ENCODE measurements at places on chromosomes 5 and 9.

DNA sequence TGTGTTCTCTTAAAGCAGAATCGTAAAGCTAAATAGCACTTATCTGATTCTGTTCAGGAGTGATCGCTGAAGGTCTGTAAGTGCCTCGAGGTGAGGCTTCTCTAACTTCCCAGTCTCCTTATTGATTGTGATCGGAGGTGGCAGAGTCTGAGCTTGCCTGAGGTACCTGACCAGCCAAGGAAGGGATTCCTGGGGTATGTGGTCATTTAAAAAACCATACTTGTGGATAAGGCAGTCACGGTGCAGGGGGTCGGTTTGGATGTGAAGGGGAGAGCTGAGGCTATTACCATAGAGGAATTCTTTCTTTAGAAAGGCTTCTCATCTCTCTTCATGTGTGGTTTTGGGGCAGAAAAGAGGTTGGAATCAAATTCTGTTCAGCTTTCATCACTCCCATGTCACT, 193.7 kb downstream of the TLE4 start:
- no peak for DNase-seq

GRCh38 chr5:6905883-6906282, 192.7 kb downstream of the TENT4A start:
- DNase-seq: peak; percentile 22

DNA sequence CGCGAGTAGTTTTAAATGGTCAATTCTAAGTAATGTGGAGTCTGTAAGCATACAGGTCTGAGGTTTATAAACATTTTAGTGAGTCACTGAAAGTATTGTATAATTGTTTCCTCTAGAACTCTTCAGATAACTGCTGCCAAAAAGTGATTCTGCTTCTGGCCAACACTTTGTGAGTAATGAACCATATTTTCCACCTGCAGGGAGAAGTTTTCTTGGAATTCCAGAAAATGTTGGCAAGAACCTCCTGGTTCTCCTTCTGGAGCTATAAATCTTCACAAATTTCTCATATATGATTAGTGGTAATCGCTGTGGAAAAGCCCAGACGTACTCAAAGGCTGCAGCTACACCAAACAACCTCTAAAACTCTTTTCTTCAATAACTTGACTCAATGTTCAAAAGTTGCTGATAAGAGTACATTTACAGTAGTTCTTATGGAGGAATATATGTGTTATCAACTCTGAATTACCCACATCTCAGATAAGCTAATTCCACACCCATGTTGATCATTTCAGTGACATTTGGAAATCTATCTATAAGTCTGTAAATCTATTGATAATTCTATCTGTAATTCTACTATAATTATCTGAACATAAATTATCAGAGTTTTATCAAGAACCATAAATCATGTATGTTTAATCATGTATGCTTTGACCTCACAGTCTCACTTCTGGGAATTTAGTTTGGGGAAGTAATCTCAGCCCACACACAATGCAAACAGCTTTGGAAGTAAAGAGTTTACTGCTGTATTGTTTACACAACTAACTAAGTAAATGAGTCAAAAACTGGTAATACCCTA, 74.1 kb downstream of the FNBP1 start:
- DNase-seq: peak; percentile 87

DNA sequence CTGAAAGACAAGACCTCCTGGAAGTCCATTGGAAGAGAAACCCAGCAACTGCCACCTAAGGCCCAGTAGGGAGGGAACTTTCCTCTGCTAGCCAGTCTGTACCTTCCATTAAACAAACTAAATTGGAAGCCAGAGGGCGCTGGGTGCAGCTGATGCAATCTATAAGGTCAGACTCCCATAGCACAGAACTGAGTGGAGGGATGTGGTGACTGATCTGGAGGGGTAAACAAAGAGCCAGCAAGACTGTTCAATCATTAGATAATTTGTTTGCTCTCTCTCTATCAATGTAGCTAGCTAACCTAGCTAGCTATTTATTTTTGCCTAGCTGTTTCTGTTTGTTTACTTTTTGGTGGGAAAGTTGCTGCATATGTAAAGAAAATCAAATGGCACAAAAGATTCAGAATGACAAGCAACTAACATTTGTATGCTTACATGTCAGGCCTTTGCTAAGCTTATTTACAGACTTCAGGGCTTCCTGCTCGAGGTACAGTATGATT, 291.8 kb upstream of the DAB2 start:
- peak; percentile 75 for DNase-seq

DNA sequence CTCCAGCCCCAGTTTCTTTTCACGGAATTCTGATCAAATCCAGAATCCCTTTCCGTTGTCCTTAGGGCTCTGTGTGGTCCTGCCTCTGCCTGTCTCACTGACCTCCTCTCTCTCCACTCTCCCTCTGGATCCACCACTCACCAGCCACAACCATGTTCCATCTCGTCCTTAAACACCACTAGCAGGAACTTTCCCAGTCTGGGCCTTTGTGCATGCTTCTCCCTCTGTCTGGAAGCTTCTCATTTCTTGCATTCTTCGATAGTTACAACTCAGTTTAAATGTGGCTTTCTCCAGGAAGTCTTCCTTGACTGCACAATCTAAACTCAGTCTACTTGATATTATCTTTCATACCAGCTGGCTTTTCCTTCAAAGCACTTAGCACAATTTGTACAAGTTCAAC, 117.7 kb upstream of the MSX2 start:
- DNase-seq: no peak

DNA sequence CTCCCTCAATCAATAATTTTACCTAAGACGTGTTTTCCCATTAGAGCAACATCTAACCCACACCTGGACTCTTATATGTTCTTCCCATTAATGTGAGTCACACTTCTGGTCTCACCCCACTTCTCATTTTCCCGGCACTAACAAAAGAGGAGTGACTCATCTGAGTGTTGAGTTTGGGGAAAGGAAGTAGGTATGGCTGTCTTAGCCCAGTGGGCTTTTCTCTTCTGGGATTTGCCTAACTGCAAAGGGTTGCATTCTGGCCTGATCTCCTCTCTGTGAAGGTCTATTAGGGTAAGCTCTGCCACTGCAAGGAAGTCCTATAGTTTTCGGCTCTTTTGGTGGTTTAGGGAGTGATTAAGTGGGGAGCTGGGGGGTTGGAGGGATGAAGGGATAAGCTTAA, 195.6 kb downstream of the KIAA0825 start:
- peak; percentile 93 for DNase-seq

GRCh38 chr9:85685081-85685480, 56.7 kb downstream of the AGTPBP1 start:
- no peak for DNase-seq

DNA sequence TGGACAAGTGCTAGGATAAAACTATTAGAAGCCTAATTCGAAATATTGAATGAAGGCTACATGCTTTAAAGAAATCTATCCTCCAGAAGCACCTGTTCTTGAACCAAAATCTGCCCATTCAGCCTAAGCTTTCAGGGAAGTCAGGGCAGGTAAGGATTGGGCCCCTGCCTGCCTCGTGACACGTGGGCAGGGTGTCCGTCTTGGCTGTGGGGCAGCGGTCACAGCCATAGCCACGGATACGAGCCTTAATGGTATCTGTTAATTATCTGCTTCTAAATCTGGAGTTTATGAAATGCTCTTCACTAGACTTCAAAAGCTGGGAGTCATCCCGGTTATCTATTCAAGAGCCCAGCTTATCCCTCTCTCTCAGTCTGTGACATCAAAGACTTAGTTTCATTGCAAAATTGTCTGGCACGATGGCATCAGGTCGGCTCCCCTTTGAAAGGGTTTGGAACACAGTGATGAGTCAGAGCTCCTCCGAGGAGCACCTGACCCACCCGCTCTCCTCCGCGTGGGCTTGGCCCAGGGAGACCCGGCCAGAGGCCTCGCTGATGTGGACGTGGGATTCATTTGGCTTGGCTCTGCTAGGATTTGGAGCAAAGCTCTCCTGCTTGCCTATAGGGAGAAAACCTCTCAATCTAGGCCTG, 135.9 kb downstream of the MACROH2A1 start:
- peak; percentile 64 for DNase-seq

DNA sequence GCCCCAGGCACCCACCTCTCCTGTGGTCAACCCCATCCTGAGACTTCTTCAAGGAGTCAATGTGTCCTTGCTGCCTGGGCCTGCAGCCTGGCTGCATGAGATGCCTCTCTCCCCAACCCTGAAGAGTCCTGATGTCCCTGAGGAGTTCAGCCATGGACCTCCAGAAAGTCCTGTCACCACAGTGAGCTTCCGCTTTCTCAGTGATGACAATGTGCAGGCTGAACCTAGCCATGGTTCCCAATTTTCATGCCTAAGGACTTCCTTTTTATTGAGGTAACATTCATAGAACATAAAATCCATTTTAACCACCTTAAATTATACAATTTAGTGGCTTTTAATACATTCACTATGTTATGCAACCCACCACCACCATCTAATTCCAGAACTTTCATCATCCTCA, 29.1 kb downstream of the DAP start:
- no peak for DNase-seq

DNA sequence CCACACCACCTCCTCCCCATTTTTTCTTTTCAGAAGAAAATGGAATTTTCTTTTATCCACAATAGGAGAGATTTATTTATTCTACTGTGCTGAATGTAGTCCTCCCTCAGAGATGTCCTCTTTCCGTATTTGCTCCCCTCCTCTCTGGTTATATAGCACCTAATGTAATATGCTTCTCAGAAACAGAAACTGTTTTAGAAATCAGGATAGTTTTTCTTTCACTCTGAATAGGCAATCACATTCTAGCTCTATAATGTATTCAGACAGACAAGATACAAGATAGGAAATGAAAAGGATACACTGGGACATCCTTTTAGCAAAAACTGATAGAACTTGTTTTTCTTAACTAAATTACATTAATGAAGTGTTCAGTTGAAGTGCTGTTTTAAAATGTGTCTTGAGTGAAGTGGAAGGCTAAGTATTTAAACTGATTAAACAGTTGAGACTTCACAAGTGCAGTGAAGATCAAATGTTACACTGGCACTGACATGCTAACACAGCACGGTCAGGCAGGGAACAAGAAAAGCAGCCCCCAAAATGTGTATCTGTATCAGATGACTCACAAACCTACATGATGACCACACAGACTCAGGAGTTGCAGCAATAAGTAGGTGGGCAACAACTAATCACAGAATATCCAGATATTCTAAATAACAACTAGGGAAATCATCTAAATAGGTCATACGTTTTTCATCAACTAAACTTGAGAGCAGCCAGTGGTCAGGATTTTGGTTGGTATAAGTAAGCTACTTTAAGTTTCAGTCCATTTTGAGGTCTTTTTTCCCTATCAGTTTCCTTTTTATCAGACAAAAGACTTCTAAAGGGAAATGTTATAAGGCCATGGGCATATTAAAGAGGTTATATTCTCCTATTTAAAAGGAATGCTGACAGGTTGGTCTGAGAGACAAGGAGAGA, 260.4 kb downstream of the MLLT3 start:
- no peak for DNase-seq

DNA sequence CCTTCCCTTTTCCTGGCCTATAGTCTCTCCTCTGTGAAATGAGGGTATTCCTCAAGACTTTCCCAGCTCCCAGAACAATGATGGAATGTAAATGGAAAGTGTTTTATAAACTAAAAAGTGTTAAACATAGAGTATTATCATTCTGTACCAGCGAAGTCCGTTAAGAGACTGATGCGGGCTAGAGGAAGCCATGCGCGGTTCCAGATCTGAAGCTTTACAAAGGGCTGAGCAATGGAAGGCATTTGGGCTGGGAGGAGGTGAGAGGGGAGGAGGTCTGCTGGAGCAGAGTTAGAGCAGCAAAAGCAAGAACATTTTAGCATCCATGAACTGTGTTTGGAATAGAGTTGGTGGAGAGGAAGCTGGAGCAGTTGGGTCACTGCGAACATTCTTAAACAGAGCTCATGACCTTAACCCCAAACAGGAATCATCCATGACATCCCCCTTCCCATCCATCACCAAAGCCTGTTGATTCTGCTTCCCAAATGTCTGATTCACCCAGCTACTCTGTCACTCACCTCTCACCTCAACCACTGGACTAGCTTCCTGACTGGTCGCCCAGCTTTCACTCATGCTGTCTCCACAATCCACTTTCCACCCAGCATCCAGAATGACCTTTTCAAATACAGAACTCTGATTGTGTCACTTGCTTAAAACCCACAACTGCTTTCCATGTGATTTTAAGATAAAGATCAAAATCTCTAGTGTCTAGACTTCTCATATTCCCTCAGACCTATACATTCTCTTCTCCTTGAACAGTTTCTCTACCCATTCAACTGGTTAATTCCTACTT, 37.1 kb downstream of the CDK5RAP2 start:
- no peak for DNase-seq

DNA sequence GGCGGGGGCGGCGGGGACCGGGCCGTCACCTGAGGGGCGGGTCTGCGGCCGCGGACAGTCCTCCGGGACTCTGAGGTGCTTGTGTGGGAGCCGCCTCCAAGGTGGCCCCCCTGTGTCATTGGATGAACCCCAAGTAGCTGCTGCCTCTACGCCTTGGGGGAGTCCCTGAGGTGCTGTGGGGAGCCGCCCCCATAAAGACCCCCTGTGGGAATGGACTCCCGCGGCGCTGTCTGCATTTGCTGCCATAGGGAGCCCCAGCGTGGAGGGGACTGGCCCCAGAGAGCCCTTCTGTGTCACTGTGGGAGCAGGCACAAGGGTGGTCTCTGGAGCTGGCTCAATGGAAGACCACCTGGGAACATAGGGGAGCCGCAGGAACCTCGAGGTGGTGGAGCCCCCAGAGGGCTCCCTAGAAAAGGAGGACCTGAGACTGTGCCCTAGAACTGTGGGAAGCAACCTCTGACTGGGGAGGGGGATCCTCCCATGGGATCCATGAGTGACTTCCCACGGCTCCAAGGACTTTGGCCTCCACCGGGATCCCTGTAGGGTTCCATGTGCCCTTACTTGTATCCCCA, 412 bp downstream of the PHF24 start:
- DNase-seq: no peak

DNA sequence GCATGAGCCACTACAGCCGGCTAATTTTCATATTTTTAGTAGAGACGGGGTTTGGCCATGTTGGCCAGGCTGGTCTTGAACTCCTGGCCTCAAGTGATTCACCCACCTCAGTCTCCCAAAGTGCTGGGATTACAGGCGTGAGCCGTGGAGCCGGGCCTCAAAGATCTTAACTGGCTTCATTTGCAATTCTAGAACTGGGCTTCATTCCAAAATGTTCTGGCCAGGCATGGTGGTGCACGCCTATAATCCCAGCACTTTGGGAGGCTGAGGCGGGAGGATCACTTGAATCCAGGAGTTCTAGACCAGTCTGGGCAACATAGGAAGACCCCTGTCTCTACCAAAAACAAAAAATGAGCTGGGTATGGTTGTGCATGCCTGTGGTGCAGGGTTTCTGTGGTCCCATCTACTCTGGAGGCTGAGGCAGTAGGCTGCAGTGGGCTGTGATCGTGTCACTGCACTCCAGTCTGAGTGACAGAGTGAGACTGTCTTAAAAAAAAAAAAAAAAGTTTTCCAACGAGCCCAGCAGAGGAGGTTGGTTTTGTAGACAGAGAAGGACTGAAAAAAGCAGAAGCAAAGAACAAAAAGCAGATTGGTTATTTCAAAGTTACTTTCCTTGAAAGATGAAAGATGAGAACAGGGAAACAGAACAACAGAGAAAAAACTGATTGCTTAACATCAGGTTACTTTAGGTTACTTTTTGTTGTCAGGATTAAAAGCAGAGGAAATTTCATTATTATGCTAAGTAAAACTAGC, 78.2 kb downstream of the ANKRD55 start:
- no peak for DNase-seq

GRCh38 chr5:157593052-157593757, 17.6 kb upstream of the ADAM19 start:
- DNase-seq: no peak

- no peak for DNase-seq
Observed at GRCh38 chr5:159497221-159497620, 166.9 kb upstream of the IL12B start.

Data from MCF 10A (cell line).